Astrocyte of the spinal cord (primary cell): ENCODE measurements at places on chromosomes 12 and 14.

- DNase-seq = no peak
These were observed 9.4 kb downstream of the SSPN start for GRCh38 chr12:26204612-26205289.

GRCh38 chr12:122126713-122127597 is 47.1 kb downstream of the IL31 start:
- DNase-seq = no peak

- no peak for DNase-seq
These were observed 31.0 kb downstream of the SIX1 start for GRCh38 chr14:60618241-60618640.

GRCh38 chr12:25970916-25971653 is 12.6 kb downstream of the RASSF8 start:
- peak; percentile 39 for DNase-seq

- peak; percentile 54 for DNase-seq
These were observed 125.7 kb downstream of the TSPAN9 start for GRCh38 chr12:3202734-3203446.

DNA sequence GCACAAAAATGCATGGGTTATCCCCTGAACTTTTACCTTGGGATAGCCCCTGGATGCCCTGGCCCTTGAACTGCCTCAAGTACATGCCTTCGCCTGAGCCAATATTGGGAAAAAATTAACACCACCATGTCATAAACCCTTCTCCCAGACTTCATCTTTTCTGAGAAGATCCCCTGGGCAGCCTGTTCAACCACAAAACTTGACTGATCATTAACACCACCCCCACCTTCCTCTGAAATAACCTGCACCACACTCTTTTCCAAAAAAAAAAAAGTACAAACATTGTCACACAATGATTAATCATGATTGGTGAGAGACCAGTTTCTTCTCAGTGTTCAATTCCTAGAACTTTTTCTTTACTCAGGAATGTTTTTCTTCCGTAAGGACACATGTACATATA is 217.9 kb downstream of the PAX9 start:
- no peak for DNase-seq

DNA sequence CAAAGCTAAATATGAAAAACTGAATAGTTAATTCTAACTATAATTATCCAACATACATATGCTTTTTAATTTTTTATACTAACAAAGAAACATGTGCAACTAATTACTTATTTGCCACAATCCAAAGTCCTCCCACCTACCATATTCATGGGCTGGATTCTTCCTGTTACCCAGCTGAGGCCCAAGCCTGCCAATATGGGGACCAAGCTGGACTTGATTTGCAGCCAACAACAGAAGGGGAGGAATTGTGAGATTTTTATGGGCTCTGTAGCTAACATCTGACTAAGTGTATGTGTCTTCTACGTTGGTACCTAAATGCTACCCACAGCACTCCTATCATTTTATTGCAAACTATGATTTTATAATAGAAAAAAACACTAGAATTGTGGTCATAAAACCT is 13.1 kb upstream of the ANKS1B start:
- no peak for DNase-seq

- DNase-seq = no peak
These were observed 2.3 kb downstream of the NACA start for GRCh38 chr12:56722832-56723231.

DNA sequence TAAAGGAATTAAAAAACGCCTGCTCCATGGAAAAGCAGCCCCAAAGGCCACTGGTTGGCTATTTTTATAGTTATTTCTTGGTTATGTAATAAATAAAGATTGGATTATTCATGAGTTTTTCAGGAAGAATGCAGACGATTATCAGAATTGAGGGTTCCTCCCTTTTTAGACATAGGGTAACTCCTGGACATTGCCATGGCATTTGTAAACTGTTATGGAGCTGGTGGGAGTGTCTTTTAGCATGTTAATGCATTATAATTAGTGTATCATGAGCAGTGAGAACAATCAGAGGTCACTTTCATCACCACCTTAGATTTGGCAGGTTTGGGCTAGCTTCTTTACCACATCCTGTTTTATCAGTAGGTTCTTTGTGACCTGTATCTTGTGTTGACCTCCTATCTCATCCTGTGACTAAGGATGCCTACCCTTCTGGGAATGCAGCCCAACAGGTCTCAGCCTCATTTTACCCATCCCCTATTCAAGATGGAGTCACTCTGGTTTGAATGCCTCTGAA is 728.7 kb downstream of the GALC start:
- no peak for DNase-seq

DNA sequence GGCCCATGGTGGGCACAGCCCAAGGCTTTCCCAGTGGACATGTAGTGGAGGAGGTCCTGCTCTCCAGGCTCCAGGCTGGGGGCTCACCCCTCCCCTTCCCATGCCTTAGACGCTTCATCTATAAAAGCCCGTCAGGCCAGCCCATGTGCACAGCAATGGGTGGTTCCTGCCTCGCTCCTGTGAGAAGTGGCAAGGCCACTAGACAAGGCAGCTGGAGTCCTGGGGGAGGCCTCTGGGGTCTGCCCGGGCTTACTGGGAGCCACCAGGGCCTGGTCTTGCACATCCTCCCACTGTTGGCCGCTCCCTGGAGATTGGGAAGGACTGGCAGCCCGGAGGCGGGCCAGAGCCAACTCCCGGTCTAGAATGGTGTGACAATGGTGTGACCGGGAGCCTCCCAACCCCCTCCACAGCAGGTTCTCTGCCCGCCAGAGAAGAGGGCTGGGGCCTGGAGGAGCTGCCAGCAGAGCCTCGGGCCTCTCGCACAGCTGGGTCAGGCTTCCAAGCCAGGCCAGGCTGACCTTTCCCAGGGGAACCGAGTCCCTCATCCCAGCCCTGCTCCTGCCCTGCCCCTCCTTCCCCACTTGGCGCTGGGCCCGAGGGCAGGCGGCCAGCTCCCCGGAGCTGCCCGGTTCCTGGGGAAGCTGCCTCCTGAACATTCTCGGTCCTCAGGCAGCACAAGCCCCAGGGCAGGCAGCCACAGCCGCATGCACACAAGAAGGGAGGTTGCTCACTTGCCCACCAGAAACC is 97.9 kb downstream of the RFLNA start:
- DNase-seq = peak; percentile 80

GRCh38 chr14:72611506-72611905 is 282.4 kb downstream of the DPF3 start:
- no peak for DNase-seq

GRCh38 chr14:104314251-104314941 is 176.0 kb downstream of the KIF26A start:
- DNase-seq = no peak
